GM12891 (cell line): ENCODE measurements at places on chromosomes 2 and 18.

DNA sequence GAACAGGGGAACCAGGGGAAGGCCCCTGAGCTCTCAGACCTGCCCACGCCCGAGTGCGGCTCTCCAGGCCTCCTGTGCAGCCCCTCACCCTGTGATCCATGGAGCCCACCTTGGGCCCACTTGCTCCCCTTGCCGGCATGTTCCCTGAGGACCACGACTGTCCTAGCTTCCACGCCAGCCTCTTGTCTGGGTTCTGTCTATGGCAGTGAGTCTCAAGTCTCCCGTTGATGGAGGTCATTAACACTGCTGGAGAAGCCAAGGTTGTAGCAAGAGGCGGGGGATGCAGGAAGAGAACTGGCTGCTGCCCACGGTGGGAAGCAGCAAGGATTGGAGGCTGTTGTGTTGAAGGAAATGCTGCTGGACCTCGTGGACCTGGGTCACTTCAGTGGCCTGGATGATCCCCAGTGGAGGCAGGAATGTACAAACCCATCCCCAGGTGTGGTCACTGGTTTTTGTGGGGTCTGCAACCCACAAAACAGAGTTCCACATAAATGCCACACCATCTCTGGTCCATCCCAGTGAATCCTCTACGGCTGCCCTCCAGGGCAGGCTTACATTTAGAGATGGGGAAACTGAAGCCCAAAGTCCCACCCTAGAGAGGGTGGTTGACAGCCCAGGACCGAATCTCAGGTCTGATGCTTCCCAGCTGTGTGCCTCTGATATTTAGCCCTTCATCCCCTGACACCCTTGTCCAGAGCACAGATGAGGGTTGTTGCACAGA lies 150.3 kb downstream of the NDUFA10 start:
- DNase-seq, result no peak

- DNase-seq, result no peak
Measured at GRCh38 chr2:217399291-217399690, 539.4 kb upstream of the TNP1 start.

DNA sequence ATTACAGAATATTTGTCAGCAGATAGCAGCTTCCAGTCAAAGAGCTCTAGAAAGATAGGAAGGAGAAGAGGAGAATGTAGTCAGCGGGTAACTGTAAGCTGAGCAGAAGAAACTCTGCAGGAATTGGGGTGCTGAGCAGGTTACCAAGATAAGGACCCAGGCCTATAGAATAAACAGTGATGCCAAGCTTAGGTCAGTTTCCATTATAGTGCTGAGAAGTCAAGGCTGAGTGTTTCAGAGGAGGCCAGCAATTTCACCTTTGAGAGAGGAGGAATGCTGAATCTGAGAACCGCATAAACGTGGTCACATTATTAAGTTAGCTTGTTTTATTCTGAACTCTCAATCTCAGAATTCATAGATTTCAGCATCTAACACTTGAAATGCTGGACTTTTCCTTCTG lies 13.9 kb downstream of the NAB1 start:
- no peak for DNase-seq

DNA sequence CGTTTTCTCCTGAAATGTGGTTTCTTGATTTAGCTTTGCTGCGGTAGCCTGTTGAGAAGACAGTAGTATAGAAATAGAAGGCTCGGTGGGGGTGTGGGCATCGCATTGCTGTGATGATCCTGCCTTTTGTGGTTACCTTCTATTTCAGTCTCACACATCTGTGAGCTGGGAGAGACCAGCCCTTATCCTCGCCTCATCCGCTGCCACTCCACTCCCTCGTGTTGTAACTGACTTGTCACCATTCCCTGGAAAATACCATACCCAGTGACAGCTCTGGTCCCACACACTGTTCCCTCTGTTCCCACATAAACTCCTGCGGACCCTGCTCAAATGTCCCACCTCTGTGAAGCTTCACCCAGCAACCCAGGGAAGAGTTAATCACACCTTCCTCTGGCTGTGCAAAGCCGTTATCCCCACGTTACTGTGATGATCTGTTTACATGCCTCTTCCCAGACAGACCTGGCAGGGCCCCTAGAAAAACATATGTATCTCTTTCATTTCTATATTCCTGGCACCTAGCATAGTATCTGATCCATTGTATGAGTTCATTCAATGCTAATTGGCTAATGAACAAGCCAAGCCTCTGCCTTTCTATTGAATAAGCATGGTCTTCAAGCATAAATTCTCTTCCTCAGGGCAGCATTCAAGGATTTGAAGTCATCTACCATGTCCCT lies 114.6 kb downstream of the MAPK4 start:
- DNase-seq, result no peak

GRCh38 chr2:219286436-219287115 lies 7.4 kb downstream of the DNAJB2 start:
- DNase-seq, result no peak

- no peak for DNase-seq
Measured at GRCh38 chr18:22998344-22998743, 65.2 kb downstream of the RBBP8 start.

- no peak for DNase-seq
Measured at GRCh38 chr2:71922499-71923142, 225.0 kb downstream of the CYP26B1 start.

GRCh38 chr18:56319953-56320352 lies 318.4 kb downstream of the TXNL1 start:
- DNase-seq, result no peak

GRCh38 chr2:240895656-240896388 lies at the start of gene MAB21L4:
Gene MAB21L4 (minus strand): TSS chr2:240896156. CDS start chr2:240895997, 159 bp downstream.
- no peak for DNase-seq

GRCh38 chr2:145931781-145932395 lies 1412.0 kb upstream of the ZEB2 start:
- no peak for DNase-seq

- DNase-seq, result no peak
Measured at GRCh38 chr2:15584767-15585469, 6.8 kb upstream of the DDX1 start.

DNA sequence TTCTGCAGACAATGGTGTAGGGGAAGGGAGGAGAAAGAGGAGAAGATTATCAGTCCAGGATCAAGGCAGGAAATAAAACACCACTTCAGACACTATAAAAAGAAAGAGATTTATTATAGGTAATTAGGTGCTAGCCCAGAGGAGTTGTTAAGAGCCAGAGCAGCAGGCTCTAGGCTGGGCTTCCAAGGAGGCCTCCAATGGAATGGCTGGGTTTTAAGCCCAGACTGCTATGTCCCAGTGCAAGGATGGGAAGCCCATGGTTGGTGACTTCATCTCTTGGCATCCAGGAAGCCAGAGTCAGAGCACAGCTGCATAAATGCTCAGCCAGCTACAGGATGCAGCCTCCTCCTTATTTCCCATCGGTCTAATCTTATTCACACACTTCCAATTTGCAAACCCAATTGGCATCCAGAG lies 95.6 kb downstream of the LAMA3 start:
- DNase-seq, result no peak

DNA sequence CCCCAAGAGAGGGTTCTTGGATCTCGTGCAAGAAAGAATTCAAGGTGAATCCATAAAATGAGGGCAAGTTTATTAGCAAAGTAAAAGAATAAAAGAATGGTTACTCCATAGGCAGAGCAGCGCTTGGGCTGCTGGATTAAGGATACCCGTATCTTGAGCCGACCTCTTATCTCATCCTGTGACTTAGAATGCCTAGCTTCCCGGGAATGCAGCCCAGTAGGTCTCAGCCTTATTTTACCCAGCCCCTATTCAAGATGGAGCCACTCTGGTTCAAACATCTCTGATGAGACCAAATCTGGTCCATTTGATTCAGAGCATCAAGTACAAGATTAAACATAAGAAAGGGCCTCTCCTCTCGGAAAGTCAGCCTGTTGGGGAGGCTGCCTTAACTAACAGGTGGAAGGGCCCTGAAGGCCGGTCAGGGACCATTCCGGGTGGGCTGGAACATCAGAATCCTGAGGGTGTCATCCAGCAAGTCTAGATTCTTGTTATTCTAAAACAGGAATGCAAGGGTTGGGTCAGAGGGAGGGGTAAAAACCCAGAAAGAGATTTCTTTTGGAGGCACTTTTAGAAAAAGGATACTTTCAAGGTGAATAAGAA lies 5.8 kb downstream of the PSD4 start:
- no peak for DNase-seq

DNA sequence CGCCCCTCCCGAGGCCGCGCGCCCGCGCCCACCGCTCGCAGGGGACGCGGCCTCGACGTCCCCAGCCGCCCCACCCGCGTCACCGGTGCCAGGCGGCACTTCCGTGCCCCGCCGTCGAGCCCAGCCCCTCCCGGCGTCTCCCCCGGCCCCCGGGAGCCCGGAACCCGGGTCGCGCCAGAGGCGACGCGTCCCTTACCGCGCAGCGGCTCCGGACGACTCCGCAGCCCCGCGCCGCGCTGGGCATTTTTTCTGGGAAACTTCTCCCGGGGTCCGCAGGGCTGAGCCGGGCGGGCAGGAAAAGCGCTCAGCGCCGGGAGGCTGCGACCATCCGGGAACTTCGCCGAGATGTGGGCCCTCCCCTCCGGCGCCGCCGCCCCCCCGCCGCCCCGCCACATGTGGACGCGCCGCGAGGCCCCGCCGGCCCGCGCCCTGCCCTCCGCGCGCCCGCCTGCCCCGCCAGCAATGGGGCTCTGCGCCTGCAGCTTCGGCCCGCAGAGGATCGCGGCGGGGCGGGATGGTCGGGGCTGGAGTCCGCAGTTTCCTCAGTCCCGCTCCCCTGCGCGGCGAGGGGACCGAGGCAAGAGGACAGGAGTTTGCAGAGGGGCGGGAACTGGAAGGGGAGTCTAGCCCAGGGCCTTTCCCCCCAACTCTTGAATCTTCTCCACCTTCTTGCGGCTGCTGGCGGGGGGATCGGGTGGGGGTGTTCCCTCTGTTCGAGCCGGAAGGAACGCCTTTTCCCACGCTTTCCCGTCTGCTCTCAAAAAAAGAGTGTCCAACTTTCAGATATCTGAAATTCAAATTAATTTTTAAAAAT lies 81.5 kb downstream of the CHRNA1 start:
- DNase-seq, result peak; percentile 61

DNA sequence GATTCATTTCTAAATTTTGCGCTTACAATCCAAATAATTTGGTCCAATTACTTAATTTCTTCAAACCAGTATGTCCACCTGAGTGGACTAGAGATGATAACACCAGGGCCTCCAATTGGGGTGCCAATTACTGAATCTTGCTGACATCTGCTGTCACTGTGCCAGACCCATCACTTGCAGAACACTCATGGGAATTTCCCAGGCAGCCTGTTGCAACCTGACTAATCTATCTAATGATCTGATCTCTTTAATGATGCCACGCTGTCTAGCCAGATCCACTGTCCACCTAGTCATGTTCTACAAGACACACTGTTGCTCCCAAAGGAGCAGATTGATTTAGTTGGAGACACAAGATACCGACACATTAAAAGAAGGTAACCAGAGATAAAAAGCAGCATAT lies 11.8 kb upstream of the LRP1B start:
- DNase-seq, result no peak

GRCh38 chr2:50949450-50950193 lies 82.3 kb downstream of the NRXN1 start:
- DNase-seq, result no peak

DNA sequence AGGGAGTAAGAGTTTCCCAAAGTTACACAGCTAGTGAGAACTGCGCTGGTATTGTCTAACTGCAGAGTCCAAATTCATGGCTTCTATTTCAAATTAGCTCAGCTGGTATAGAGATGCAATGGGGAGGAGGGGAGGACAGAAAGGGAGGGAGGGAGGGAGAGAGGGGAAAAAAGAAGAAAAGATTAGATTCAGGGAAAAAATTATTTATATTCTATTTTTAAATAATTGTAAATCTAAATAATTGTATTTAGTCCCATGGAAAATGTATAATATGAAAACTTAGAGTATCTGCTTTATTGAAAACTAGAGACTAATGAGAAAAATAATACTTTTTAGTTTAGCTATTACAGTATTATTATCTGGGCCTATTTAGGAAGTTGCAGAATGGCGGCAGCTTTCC lies 37.3 kb upstream of the VIT start:
- no peak for DNase-seq

DNA sequence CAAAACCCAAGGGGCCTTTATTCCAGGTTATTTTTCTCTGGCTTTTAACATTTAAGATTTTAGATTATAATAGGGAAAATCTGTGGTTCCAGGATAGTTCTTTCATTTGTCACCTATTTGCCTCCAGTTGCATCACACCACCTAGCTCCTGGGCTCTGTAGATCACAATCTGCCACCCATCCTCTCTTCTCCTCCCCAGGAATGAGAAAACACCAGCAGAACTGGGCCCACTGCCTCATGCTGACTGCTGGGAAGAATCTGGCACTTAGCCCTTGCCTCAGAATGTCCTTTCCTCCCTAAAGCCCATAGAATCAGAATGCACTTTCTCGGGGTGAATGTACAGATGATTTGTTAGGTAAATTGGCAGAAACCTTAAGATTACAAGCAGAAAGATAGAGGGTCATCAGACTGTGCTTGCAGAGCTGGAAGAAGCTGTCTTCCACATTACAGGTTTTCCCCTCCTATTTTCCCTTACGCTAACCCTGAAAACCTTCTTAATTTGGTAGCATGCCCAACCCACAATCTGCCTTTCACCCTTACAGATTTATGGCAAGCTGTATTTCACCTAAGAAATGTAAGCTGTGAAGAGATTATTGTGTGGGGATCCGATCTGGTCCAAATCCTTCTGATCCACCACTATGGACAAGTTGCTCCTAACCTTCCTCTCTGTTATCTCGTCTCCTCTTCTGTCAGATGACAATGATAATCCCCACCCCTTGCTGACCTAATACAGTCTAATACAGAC lies 72.6 kb downstream of the LRRC30 start:
- DNase-seq, result no peak

DNA sequence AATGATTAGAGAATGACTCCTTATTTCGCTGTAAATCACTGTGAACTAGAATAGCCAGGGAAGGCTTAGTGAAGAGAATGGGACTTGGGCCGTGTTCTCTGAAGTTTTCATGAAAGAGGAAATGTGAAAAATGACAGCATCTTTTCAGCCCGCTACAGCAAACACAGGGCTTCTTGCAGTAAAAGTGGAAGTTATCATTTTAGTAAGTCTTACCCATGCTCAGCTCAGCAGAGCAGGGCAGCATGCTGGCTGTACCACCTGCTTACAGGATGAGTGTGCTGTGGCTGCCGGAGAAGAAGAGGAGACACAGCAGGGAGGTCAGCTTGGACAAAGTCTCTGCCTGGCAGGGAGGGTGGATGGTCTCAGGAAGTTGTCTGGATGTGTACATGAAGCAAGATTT lies 300.7 kb upstream of the DLGAP1 start:
- no peak for DNase-seq
